ENCODE measurements at places on chromosomes 5 and 9.

- no peak for DNase-seq
Observed at GRCh38 chr9:135300346-135301141, 179.0 kb upstream of the PPP1R26 start.

DNA sequence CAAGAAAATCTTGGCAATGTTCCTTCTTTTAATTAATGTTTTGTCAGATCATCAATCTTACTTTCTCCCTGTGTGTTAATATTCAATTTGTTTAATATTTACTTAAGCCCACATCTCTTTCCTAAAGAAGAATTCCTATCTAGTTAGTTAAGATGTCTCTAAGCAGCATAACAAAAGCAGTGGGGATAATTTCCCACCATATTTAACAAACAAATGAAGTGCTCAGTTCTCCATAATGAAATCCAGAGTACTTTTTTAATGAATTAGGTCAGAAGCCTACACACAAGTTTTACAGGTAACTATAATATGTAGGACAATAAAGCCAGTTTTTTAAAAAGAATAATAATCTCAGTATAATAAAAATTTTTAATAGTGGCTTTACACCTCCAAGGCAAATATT lies 1918.8 kb downstream of the EFNA5 start:
- no peak for DNase-seq

DNA sequence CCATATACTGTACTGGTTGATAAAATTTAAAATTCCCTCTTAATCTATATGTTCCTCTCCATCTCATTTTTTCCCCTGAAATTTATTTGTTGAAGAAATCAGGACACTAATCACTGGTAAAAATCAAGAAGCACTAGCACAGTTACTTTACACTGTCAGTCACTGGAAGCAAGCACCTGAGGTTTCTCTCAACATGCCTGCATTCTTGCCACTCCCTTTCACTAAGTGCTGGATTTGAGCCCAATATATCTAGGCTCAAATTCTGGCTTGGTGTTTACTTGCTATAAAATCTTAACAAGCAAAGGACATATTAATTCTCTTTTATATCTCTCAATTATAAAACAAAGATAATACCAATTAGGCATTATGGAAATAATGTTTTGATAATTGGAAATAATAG lies 58.6 kb downstream of the DIAPH1 start:
- peak; percentile 42 for DNase-seq

DNA sequence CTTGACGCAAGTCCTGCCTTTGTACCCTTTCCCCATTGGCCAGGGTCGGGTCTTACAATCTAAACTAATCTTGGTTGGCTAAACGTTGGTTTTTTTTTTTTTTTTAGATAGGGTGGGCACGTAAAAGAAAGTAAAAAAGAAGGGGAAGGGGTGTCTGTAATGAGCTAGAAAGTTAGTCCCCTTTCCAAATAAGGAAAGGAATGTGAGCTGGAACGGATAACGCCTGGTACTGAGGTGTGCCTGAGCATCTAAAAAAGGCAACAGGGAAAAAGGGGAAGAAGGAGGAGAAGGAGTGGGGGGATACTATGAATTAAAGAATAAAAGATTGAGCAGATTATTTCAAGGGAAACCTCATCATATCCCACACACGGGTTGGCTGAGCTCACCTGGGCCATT lies 66.2 kb upstream of the IL17B start:
- DNase-seq: no peak

DNA sequence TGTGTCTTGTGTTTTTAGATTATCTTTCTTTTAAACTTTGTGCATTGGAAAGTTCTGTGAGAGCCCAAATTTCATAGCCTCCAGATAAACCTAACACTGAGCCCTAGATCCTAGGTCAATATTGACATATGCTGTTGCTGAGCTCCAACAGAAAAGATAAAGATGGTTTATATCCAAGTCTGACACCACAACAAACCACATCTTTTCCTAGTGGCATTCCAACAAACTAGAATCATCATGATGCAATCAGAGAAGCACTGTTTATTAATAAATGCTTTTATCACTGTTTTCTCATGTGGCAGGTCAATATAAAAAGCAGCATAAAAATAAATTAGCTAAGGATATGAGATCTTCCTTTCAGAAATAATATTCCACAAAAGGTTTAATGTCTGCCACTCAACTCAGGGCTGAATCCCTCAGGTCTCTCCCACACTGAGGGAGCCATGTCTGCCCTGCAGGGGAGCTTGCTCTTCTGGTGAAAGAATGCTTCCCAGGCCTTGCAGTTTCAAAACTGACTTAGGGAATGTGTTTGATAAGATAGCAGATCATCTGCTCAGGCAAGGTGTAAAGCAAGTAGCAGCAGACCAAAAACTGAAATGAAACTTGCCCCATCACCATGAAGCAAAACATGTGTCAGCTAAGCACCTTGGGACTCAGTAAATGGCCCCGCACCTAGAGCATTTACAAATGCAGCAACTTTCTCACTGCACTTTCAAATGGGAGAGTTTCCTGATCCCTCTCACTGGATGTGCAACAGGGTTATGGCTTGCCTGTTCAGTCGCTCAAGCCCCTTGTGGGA lies 493.0 kb downstream of the AGTPBP1 start:
- DNase-seq: no peak

DNA sequence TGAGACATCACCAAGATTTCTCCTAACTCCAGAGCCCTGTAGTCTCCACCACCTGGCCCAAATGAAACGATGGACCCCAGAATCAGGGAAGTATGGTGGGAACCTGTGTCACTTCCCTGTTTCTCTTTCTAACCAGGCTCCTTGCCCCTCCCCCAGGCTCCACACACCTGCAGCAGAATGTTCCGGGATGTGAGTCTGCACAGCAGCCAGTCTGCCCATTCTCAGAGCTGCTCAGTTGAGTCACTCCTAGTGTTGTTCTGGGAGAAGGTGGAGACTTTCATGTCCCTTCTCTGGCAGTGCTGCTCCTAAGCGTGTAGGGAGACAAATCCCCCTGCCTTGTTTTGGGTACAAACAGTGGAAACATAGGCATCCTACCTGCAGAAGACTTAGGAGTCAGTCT lies 76.0 kb upstream of the XPA start:
- DNase-seq: no peak

GRCh38 chr5:116573702-116574366 lies 789 bp downstream of the SEMA6A start:
- DNase-seq: no peak

- DNase-seq: no peak
Observed at GRCh38 chr9:108166519-108166918, 677.0 kb upstream of the KLF4 start.

DNA sequence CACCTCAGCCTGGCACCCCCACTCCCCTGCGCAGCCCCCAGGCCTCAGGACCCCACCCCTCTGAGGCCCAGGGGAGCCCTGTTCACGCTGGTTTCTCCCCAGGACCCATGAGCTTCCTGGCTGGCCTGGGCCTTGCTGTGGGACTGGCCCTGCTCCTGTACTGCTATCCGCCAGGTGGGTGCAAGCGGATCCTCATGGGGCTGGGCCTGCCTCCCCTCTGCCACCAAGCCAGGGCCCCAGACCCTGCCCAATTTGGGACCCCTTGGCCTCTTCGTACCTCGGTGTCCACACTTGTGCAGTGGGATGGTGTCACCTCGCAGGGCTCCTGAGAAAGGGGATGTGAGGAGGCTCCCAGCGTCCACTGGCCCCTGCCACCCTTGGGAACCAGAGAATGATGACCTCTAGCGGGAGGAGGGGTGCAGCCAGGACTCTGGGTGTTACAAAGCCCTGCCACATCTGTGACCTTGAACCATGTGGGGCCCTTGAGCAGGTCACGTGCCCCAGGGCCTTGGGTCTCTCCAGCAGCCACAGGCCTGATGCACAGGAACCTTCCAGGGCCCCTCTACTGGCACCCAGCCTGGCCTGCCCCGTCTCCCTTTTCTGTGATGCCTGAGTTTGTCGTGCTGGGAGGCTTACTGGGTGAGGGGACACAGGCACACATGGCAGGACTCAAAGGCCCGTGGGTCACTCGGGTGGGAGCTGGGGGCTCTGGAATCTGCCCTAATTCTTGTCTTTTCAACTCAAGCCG lies 16.3 kb downstream of the CARD19 start:
- no peak for DNase-seq

- DNase-seq: no peak
Observed at GRCh38 chr5:2094616-2094995, 211.9 kb upstream of the IRX4 start.

GRCh38 chr9:561427-561826 lies 280.1 kb upstream of the DMRT1 start:
- no peak for DNase-seq

DNA sequence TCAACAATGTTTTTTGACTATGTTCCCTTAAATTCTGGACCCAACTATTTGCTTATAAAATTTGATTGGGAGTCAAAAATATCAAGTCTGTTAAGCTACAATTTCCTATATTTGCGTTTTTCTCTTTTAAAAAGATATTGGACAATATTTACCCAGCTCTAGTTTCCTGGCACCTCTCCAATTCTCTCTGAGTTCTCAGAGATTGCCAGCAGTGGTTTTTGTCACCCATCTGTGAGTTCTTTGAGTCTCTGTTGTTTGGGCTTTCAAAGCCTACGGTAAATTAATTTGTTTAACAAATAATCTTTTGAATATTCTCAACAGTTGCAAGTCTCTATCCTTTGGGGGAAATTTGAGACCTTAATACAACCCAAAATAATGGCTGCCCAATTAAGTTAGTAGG lies 174.2 kb upstream of the PUM3 start:
- DNase-seq: no peak

- DNase-seq: no peak
Observed at GRCh38 chr5:84191281-84191680, 193.4 kb downstream of the EDIL3 start.

GRCh38 chr5:170448221-170448620 lies 55.6 kb upstream of the KCNIP1 start:
- DNase-seq: no peak

- DNase-seq: no peak
Observed at GRCh38 chr9:87461256-87461655, 36.4 kb upstream of the DAPK1 start.

DNA sequence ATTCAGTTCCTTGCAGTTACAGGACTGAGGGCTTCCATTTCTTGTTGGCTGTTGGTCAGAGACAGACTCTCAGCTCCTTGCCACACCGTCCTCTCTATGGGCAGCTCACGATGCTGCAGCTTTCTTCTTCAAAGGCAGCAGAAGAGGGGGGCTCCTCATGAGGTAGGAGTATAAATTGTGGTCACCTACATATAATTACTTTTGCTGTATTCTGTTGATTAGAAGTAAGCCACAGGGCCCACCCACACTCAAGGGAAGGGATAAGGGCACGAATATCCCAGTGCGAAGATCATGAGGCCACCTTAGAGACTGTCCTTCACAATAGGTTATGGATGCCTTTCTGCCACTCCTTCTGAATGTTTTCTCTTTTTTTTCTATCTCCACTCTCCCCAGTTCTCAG lies 43.7 kb upstream of the OSMR start:
- DNase-seq: no peak

- peak; percentile 36 for DNase-seq
Observed at GRCh38 chr9:77896938-77897667, 134.5 kb downstream of the GNAQ start.

- DNase-seq: no peak
Observed at GRCh38 chr9:124302921-124303320, 45.2 kb downstream of the NEK6 start.

DNA sequence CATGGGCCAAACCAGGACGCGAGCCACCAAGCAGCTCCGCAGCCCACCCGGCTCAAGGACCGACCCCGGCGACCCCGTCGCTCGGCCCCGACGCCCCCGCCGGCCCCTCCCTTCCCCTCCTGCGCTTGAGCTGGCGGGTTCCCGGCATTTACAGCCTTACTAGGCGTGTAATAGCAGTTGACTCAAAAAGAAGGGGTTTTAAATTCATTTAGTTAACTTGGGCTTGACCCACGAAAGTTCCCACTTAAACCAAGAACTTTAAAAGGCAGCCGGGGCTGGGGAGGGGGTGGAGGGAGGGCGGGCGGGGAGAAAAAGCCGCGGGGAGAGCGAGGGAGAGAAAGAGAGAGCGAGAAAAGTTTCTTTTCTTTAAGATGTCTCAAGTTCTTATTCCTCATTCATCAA lies 636 bp downstream of the PRDM12 start:
- no peak for DNase-seq

- DNase-seq: no peak
Observed at GRCh38 chr9:21936161-21936560, 58.0 kb downstream of the CDKN2A start.

DNA sequence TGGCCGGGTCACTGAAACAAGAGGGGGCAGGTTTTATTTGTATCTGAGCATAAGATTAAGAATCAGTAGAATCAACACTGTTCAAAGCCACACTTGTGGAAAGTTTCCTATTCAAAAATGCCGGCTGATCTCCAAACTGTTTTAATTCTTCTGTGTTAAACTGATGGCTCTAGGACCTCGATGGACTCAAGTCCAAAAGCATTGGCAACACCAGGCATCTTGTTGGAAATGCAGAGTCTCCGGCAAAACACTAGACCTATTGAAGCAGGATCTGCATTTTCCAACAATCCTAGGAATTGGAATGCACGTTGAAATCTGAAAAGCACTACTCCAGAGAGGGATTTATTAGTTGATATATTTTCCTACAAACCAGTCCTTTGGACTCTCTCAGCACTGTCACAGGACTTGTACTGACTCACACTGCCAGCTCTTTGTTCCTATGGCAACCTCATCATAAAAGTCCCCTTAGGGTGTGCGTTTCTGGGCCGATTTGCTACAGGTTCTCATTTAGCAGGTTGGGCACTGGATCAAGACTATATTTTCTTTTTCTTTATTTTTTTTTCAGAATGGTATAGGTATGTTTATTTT lies 48.1 kb upstream of the PCA3 start:
- peak; percentile 27 for DNase-seq

- no peak for DNase-seq
Observed at GRCh38 chr5:172452398-172453205, 1.7 kb downstream of the SH3PXD2B start.

GRCh38 chr9:136160381-136160841 lies 41.7 kb upstream of the TMEM250 start:
- peak; percentile 81 for DNase-seq

DNA sequence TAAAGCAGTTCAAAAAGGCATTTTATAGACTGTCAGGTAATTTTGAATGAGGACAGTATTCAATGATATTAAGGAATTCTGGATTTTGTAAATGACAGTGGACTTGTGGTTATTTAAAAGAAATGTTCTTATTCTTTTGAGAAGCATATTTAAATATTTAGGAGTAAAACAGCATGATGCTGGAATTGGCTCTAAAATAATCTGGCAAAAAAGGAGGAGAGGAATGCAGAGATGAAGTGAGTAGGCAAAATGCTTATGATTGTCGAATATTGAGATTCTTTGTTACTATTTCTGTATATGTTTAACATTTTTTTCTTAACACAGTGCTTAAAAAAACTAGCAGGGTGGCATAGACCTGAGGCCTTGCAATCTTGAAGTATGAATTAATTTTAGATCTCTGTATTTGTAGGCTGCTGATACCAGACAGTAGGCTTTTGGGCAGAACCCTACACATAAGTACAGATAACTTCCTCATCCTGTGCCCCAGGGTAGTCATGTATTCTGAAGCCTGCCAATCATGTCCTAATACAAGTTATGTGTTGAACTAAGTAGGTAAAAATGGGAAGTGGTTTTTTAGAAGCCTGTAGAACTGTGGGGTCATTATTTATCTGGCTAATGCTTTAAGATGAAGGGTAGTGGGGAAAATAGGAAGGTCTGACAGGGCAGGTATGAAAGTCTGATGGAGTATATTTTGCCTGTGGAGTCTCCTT lies 9.4 kb downstream of the CD180 start:
- no peak for DNase-seq
